Fibroblast of skin of back (primary cell): ENCODE measurements at places on chromosomes 5 and 9.

- DNase-seq = no peak
Measured at GRCh38 chr9:92179286-92180001, 64.2 kb upstream of the SPTLC1 start.

DNA sequence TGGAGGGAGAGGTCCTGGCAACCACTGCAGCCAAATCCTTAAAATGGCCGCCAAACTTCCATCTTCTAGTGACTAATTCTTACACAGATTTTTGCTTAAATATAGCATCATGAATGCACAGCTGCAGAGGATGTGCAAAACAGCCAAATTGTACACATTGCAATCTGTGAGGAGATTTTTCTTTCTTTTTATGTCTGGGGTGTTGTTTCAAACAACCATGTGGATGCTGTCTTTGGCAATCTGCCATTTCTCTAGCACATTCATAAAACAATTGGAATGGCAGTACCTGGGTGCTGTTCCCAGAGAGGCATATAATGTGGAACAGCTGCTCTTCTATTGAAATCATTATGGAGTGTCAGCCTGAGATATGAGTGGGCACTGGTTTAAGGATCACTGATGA is 1082.9 kb upstream of the SEMA6A start:
- peak; percentile 28 for DNase-seq

- peak; percentile 86 for DNase-seq
Measured at GRCh38 chr5:135493406-135494180, 41.4 kb upstream of the TIFAB start.

DNA sequence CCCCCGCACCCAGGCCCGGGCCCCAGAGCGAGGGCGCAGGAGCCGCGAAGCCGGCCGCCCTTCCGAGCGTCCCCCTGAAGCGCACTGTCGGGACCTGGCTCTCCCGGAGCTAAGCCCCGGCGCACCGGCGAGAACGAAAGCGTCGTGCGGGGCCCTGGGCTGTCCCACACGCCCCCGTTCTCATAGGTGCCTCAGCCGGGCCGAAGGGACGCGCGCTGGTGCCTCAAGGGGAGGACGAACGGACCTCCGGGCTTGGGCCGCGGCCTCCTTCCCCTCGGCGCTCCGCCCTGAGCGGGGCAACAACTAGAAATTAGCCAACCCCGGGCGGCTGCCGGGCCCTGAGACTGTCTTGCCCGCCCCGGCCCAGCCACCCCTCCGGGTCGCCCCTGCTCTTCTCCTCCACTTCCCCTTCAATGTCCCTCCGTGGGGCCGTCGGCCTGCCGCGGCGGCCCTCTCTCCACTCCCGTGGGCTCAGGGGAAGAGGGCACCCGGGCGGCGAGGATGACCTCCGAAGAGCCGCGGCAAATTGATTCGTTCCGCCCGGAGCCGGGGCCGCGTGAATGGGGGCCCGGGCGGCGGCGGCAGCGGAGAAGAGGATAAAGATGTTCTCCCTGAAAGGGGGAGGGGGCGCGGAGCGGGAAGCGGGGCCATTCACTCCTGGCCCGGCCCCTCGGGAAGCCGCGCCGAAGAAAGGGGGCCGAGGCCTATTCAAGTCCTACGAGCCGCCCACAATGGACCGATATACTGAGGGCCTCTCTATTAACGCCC is 3.5 kb upstream of the PRDM12 start:
- no peak for DNase-seq

- DNase-seq = no peak
Measured at GRCh38 chr9:137477778-137478612, 18.9 kb upstream of the NSMF start.

- no peak for DNase-seq
Measured at GRCh38 chr9:129382281-129383018, 204.4 kb upstream of the IER5L start.

DNA sequence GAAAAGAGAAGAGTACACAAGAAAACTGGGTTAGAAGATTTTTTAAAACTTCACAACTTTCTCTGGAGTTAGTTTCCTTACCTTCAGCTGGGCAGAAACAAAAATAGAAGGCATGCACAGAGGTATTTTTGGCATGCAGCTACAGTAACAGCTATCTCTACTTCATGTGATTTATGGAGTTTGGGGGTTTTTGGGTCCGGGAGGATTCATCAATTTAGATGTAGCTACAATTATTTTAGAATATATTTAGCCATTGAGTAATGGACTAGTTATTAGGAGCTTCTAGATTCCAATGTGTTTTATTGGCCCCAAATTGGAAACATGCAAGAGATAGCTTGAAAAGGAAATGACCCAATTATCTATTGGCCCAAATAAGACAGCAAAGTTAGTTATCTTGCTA is 91.6 kb upstream of the TNFAIP8 start:
- no peak for DNase-seq

- no peak for DNase-seq
Measured at GRCh38 chr5:111681414-111682120, 75.4 kb downstream of the NREP start.

DNA sequence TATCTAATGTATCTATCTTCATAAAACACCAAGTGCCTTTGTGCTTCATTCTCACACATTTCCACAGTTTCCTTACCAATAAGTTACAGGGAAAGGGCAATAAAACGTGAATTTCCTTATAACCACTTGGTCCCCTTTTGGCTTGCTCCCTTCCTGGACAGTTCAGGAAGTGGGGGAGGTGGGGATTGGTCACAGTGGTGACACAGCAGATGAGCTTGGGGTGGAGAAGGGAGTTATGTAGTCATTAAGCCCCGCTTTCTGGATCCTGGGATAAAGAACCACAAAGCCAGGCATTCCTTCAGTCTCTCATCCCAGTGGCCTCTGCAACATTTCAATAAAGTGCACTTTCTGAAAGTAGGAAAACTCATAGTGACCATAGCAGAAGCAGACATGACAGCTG is 47.1 kb upstream of the FYB1 start:
- peak; percentile 60 for DNase-seq

DNA sequence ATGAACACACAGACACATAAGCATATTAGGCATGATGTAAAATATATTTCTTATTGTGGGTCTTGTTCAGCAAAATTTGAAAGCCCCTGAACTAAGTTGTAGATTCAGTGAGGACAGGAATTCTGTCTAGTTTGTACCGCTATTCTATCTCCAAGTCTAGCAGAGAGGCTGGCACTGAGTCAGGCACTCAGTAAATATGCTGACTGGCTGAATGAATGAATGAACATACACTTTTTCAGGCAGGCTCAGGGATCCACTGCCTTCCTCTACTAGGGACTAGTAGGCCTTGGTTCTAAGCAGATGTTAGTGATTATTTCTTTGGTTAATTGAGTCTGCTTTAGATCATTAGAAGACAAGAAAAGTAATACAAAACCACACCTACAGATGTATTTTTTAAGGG is 157.5 kb downstream of the ZSWIM6 start:
- DNase-seq = no peak

- DNase-seq = peak; percentile 89
Measured at GRCh38 chr9:107749787-107750444, 260.3 kb upstream of the KLF4 start.

DNA sequence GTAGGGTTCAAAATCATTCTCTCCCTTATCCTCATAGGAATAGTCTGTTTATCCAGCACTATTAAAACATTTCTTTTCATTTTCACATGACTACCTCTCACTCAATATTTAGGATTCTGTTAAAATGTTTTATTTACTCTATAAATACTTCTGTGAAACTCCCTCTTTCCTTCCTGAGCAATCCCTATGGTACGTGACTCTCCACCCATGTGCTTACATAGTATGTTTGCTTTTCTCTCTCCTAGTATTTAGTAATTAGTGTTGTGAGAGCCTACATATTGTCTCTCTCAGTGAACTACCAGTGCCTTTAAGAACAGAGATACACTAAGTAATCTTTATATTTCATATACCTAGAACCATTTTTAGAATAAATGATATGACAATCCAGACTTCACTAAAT is 46.0 kb downstream of the PTPRD start:
- DNase-seq = peak; percentile 62

GRCh38 chr5:74853256-74853655 is 12.9 kb downstream of the FAM169A start:
- no peak for DNase-seq

- DNase-seq = no peak
Measured at GRCh38 chr9:68759981-68760673, 55.1 kb downstream of the PIP5K1B start.

DNA sequence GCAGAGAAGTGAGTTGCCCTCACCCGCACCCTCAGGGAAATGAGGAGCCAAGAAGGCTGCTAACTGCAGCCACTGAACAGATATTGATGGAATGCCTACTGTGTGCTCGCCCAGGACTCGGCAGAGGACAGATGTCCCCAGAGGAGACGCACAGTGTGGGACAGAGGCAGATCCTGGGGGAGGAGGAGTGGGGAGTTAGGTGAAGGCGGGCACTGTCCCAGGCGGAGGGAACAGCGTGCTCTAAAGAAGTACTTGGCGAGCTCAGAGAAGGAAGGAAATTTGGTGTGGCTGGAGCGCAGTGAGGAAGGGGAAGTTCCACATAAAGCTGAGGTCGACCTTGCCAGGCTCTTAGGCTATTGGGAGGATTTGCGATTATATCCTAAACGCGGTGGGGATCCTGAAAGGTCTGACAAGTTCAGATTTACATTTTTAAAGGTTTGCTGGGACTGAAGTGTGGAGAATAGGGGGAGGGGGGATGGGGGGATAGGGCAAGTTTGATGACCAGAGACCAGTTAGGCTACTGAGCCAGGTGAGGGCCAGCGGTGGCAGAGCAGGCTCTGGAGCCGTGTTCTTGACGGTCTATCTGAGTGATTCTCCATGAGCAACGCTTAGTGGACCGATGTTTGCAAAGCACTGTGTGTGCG is 23.6 kb upstream of the CERCAM start:
- DNase-seq = no peak

- DNase-seq = peak; percentile 84
Measured at GRCh38 chr5:112921833-112922817, at the start of gene REEP5. TSS of gene REEP5 (minus strand) at chr5:112922227. CDS start at chr5:112922190, 37 bp downstream.

DNA sequence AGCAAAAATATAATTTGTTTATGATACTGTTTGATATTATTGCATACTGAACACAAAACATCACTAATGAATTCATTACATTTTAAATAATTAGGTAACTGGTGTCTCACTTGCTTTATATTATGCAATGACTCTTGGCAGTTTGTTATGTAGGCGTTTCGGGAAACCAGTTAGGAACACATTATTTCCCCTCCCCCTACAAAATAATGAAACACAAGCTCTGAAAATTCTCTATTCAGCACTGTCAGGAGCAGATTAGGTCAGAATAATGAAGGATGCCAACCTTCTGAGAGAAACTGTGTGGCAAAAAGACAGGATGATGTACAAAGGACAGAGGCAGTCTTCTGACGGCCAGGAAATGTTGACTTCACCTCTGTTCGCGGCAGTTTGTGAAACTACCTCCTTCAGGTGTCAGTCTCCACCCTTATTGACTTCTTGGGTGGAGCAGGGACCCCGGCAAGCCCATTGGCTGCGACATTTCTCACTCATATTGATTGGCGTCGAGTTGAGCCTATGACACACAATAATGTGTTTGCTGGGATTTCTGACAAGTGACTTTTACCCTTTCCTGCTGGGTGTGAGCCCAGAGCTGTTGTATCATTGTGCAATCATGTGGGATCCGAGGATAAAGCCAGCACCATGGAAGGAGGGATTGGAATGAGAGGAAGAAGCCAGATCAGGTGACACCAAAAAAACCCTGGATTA is 33.9 kb downstream of the SH3PXD2B start:
- DNase-seq = peak; percentile 84

DNA sequence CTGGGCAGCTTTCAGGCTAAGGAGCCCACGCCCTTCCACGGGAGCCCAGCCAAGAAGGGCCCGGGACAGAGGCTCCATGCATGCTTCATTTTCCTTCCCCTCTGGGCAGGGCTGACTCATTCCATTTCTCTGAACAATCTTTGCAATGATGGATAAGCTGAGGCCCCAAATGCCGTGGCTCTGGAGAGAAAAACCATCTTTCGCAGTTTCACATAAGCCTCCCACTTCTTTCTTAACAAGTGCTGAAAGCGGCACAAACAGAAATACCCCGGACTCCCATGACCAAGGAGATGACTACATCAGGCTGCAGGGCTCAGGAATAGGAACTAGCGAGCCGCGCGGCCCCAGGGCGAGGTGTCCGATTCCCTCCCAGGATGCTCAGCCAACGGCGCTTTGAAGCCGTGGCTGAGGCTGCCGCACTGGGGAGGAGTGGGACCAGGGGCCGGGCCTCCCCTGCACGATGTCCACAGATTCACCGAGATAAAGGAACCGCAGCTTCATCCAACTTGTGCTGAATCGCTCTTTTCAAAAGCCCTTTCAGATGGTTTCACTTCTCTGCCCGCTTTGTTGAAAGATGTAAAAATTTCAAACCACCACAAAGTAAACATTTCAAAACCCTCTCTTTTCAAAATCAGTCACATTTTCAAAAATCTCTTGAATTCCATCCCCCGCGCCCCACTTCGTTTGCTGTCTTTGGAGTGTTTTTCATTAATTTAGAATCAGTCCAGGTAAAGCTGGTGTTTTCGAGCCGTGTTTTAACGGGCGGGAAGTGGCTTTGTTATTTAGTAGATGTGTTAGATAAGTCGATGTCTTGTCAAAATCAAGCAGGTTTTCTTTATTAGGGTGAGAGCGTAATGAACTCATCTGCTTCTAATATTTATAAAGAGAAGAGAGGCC is 96.5 kb upstream of the LMX1B start:
- DNase-seq = peak; percentile 89

DNA sequence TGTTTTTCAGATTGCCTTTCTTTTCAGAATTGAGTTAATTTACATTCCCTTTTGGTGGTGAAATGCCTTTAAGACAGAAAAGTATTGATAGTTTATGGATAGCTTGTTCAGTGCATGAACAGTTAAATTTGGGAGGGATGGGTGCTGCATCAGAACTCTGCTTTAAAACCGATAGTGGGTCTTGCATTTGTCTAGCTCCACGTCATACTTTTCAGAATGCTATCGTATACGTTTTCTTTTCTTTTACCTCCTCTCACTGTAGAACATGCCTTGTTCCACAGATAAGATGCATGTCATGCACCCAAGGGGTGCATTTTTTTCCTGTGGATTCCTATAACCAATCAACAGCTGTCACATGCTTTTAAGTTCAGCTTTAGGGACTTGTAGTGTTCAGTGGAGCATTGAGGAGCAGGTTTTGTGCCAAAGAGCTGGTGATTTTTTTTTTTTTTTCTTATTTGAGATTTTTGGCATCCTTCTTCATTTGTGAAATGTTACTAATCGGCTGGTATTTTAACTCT is 2.3 kb downstream of the SLC44A1 start:
- DNase-seq = no peak

DNA sequence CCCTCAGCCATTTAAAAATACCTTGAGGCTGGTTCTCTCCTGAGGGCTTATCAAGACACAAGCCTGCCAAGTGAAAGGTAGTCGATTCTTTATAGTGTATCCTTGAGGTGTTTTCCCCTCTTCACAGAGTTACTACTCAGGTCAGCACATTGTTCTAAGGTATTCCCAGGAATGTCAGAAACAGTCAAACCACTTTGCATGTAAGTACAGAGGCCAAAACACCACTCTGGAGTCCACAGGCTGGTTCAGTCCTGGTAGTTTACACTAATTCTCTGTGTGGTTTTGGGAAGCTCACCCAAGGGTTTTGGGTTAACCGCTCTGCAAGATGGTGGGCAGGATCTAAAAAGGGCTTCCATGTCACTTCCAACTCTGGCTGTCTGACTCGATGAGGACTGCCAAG is 162.3 kb upstream of the PPP2R2B start:
- DNase-seq = no peak
